DMS79 treated with DMSO at 0.1 percent for 48 hours (cell line): ENCODE measurements at places on chromosomes 7 and 10.

- no peak for DNase-seq
Measured at GRCh38 chr7:555551-556160, 36.0 kb upstream of the PDGFA start.

GRCh38 chr10:71638822-71639719, 80.5 kb downstream of the C10orf105 start:
- DNase-seq = no peak

DNA sequence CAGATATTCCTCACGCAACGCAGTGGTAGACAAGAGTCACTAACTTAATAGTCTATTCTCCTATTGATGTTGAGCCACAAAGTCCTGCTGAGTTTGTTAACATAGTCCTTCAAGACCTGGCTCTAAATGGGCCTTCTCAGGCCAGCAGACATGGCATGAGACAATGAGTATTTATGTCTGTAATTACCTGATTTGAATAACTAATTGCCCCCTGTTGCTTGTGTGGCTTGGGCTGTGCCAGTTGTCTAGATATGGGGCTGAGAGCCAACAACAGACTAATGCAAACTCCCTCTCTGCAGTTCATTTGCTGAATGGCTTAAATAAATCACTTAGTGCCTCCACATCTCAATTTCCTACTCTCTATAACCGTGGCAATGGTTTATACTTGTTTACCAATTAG, 65.5 kb upstream of the VWC2 start:
- DNase-seq = no peak

- no peak for DNase-seq
Measured at GRCh38 chr7:114364151-114364550, 50.5 kb upstream of the FOXP2 start.

DNA sequence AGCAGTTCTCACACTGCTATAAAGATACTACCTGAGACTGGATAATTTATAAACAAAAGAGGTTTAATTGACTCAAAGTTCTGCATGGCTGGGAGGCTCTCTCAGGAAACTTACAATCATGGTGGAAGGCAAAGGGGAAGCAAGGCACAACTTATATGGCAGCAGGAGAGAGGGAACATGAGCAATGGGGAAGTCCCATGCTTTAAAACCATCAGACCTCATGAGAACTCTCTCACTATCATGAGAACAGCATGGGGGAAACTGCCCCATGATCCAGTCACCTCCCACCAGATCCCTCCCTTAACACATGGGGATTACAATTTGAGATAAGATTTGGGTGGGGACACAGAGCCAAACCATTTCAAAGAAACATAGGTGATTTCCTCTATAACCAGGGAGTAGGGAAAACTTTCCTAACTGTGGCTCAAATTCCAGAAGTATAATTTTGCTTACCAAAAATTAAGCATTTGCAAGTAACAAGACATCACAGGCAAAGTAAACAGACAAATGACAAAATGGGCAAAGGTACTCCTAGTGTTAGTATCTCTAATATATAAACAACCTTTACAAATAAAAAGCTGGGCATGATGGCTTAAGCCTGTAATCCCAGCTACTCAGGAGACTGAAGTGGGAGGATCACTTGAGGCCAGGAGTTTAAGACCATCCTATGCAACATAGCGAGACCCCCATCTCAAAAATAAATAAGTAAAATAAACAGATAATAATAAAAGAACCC, 88.0 kb downstream of the KBTBD2 start:
- no peak for DNase-seq
